CD4-positive, CD25-positive, alpha-beta regulatory T cell (primary cell): ENCODE measurements at places on chromosomes 3 and 15. TPM values are rescaled to one million over a fixed set of nuclear protein-coding genes. Genes with fewer than 3 reads are reported as not detected.
A peak's percentile ranks its signal among the peaks of the same experiment; 100 is the strongest.

DNA sequence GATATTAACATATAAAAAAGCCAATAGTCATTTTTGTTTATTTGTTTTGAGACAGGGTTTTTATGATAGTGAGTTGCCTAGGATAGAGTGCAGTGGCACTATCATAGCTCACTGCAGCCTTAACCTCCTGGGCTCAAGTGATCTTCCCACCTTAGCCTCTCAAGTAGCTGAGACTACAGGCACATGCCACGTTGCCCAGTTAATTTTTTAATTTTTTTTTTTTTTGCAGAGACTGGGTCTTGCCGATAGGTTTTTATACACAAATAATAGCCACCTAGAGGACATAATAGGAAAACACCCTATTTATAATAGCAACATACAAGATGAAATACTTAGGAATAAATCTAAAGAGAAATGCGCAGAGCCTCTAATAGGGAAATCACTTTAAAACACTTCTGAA, 13.3 kb downstream of the EIF3J start:
- peaks cover 32% of the 10 kb centered on the region for H3K4me1 ChIP-seq
- no peak overlapping the region for H3K4me3 ChIP-seq
- DNase-seq: peak; percentile 38
- no peaks in the 10 kb centered on the region for H3K27me3 ChIP-seq

- no peak within 1 kb of the TSS for H3K27ac ChIP-seq
- H3K4me1 ChIP-seq: no peaks in the 10 kb centered on the region
- no peaks in the 10 kb centered on the region for H3K27me3 ChIP-seq
These were observed at the start of gene WDR49 for GRCh38 chr3:167653760-167654159. Gene WDR49 (minus strand): TSS chr3:167653942. CDS start chr3:167653425, 517 bp downstream.

DNA sequence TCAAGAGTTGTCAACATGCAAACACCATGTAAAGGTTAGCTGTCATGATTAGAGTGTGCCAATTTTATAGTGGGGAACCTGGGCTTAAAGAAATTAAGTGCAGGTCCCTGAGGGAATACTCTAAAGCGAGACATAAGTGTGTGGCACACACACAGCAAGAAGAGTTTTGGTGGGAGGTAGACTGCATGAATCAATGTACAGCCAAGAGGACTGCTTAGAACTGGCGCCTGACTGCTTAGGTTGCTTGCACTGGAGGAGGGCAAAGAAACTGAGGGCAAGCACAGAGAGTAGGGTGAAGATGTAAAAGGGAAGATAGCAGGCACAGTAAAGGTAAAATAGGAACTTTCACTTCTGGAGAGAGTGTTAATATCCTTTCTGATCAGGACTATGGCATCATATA, 184.9 kb downstream of the SOX2 start:
- no peaks in the 10 kb centered on the region for H3K27me3 ChIP-seq
- H3K27ac ChIP-seq: no peak overlapping the region
- DNase-seq: no peak

- H3K27me3 ChIP-seq: no peaks in the 10 kb centered on the region
- H3K36me3 ChIP-seq: peaks cover 95% of the 10 kb centered on the region
- no peak overlapping the region for H3K4me3 ChIP-seq
- H3K4me1 ChIP-seq: no peaks in the 10 kb centered on the region
These were observed 23.4 kb downstream of the EMC4 start for GRCh38 chr15:34248190-34248589.

Gene UNC13C
- not detected for polyA plus RNA-seq

- DNase-seq: no peak
- no peaks in the 10 kb centered on the region for H3K36me3 ChIP-seq
- H3K4me1 ChIP-seq: no peaks in the 10 kb centered on the region
- no peak overlapping the region for H3K27ac ChIP-seq
- H3K27me3 ChIP-seq: no peaks in the 10 kb centered on the region
These were observed 58.4 kb downstream of the MESD start for GRCh38 chr15:80931191-80931590.

DNA sequence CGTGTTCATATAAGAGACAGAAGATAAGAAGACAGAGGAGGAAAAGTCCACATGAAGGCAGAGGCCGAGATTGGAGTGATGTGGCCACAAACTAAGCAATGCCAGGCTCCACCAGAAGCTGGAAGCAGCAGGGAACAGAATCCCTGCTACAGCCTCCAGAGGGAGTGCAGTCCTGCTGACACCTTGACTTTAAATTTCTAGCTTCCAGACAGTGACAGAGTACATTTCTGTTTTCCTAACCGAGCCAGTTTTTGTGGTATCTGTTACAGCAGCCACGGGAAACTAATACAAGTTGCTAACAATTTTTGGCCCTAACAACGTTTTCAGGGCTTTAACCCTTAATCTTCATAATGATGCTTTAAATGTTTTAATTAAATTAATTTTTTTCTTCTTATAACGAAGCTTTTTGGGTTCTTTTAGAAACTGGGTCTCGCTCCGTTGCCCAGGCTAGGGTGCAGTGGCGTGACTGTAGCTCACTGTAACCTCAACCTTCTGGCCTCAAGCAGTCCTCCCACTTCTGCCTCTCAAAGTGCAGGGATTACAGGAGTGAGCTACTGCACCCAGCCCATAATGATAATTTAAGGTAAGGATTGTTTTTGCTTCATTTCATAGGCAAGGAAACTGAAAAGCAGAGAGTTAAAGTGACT, 202.3 kb upstream of the PROK2 start:
- DNase-seq: no peak
- H3K36me3 ChIP-seq: no peaks in the 10 kb centered on the region
- H3K27ac ChIP-seq: no peak overlapping the region

DNA sequence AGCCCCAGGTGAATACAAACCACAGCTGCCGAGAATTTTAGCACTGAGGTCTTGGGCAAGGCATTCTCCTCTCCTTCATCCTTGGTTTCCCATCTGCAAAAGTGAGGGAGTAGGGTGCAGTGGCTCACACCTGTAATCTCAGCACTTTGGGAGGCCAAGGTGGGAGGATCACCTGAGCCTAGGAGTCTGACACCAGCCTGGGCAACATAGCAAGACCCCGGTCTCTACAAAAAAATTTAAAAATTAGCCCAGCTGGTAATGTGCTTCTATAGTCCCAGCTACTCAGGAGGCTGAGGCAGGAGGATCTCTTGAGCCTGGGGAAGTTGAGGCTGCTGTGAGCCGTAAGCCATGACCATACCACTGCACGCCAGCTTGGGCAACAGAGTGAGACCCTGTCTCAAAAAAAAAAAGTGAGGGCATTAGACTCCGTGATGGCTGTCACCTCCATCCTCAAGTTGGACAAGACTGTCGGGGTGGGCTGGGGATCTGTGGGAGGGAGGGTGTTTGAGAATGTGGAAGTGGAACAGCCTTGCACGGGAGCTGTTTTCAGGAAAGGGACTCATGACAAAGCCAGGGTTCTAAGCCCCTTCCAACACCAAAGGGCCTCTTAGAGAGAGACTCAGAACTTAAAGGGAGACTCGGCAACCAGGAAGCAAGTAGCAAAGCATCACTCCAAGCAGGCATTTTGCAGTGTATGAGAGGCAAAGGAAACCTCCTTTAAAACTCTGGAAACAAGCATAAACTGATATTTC, 46.0 kb upstream of the FURIN start:
- peaks cover 9% of the 10 kb centered on the region for H3K4me1 ChIP-seq
- no peak overlapping the region for H3K27ac ChIP-seq
- no peak overlapping the region for H3K4me3 ChIP-seq
- H3K36me3 ChIP-seq: no peaks in the 10 kb centered on the region
- DNase-seq: no peak
